Activated naive CD4-positive, alpha-beta T cell (primary cell): ENCODE measurements at places on chromosomes 5 and 9.

- no peak for DNase-seq
Measured at GRCh38 chr9:9002826-9003583, 1203.4 kb upstream of the DMAC1 start.

GRCh38 chr5:135843571-135844337 lies 9.3 kb downstream of the SLC25A48 start:
- no peak for DNase-seq

DNA sequence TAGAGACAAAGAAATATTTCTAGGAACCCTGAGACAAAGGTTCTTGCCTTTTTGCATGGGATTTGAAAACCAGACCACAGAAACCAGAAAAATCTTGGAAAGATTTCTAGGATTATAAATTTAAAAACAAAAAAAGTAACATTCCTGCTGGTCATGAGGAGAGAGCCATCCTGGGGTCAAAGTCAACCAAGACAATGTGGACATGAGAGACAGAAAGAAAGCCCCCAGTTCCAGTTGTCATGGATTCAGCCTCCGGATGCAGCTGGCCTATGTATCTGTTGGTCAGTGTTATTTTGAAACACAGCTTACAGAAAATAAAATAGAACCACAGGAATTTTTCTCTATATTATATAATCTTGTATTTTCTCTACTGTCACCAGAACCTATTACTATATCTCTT lies 24.4 kb upstream of the RGMB start:
- DNase-seq, result no peak

- no peak for DNase-seq
Measured at GRCh38 chr9:117145811-117146490, 268.9 kb downstream of the ASTN2 start.

GRCh38 chr5:96336351-96336985 lies 96.6 kb downstream of the PCSK1 start:
- peak; percentile 13 for DNase-seq

- DNase-seq, result no peak
Measured at GRCh38 chr9:98911042-98911441, 32.7 kb upstream of the COL15A1 start.
